ENCODE measurements at places on chromosomes 5 and 9. TPM values are rescaled to one million over a fixed set of nuclear protein-coding genes. Genes with fewer than 3 reads are reported as not detected.

DNA sequence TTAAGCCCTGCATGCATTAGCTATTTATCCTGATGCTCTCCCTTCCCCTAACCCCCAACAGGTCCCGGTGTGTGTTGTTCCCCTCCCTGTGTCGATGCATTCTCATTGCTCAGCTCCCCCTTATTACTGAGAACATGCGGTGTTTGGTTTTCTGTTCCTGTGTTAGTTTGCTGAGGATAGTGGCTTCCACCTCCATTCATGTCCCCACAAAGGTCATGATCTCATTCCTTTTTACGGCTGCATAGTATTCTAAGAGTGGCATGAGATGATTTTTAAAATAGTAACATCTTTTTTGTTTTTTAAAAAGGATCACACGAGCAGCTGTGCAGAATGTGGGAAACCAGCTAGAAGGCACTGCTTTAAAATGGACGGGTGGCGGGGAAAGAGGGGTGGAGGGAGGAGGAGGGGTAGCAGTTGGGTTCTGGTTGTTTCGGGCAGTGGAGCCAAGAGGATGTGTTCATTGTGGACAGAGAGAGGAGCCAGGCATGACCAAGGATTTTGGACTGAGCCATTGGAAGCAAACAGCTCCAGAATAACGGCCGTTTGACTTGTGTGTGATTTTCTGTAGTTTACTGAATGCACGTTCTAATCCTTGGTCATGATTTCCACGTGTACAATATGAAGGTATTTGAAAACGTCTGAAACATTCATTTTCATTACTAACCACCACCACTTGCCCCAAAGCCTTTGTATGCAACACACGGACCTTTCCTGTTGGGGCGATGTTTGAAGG lies 1.7 kb upstream of the TENT4A start:
- no peak for DNase-seq

GRCh38 chr5:82160948-82161347 lies 117.2 kb downstream of the RPS23 start:
- DNase-seq = no peak

DNA sequence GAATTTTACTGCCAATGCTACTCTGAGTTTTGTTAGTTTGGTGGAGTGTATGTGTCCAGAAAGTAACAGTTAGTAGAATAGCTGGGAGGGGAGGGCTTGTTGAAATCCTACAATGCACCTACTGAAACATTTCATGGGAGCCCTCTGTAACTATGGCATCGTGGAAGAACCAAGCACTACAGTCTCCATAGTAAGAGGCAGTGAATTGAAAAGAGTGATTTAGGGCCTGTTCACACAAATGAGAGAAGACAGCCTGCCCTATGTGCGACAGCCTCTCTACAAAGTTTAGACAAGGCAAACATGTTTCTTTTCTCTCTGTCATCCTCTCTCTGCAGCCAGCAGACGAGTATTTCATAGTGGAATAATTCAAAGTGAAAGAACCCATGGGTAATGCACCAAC lies 676.6 kb downstream of the BRINP1 start:
- DNase-seq = no peak

The ZNF618 gene
- 11.4 TPM for total RNA-seq

The GABRA1 gene
- total RNA-seq = not detected

DNA sequence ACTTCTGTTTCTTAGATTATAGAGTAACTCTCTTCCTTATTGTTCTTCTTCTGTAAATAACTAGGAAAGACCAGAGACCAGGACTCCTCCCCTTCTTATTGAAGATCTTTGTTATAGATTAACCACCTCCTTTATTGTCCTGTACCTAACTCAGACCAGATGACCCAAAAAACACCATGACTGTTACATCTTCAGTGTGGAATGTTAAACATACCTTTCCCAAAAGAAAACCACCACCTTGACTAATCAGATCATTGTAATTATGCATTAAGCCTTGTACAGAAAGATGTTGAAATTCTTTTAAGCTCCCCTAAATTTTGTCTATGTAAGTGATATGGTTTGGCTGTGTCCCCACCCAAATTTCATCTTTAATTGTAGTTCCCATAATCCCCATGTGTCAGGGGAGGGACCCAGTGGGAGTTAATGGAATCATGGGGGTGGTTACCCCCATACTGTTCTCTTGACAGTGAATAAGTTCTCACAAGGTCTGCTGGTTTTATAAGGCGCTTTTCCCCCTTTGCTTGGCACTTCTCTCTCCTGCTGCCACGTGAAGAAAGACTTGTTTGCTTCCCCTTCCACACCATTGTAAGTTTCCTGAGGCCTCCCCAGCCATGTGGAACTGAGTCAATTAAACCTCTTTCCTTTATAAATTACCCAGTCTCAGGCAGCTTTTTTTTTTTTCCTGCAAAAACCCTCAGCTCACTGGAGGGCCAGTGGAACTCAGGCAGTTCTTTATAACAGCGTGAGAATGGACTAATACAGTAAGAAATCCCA lies 26.3 kb downstream of the ARSB start:
- DNase-seq = no peak

GRCh38 chr9:90967145-90967538 lies 165.5 kb downstream of the SYK start:
- DNase-seq = no peak

GRCh38 chr9:127202461-127203169 lies 62.0 kb upstream of the GARNL3 start:
- no peak for DNase-seq

Data from foreskin keratinocyte (primary cell).